Hypothalamus (tissue), 51 donors: ENCODE measurements at places on chromosomes 13 and 19.

- DNase-seq, result no peak
Observed at GRCh38 chr13:114115796-114116195, 16.6 kb downstream of the RASA3 start.

DNA sequence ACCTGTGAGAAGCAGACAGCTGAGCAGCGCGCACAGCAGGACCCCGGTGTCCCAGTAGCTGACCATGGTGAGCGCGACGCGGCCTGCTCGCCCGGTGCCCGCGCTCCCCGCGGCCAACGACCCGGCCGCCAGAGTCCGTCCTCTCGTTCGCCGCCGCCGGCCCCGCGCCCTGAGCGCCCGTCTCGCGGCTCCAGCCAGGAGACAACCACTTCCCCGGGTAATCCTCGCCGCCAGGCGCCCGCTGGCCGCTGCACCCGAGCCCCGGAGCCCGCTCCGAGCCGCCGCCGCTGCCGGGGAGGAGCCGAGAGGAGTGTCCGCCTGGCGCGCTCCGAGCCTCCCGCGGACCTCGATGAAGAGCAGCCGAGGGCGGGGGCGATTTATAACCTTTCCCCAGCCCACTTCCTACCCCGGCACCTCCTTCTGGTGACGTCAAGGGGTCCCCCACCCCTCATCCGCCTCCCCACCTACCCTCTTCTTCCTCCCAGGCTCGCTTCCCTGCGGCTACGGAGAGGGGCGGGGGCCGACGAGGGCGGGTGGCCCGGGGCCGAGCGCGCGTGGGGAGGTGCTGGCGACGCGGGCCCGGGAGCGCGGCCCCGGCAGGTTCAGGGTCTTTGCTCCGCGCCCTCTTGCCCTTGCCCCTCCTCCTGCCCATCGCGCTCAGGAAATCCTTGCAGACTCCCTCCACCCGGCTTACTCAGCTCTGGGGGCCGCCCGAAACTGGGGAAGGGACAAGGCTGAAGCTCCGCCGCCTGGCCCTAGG, at the start of gene FLT1:
TSS of gene FLT1 (minus strand) at position 351 of the 760 bp plus-strand sequence. CDS start at position 66, 285 bp downstream.
- DNase-seq, result no peak

DNA sequence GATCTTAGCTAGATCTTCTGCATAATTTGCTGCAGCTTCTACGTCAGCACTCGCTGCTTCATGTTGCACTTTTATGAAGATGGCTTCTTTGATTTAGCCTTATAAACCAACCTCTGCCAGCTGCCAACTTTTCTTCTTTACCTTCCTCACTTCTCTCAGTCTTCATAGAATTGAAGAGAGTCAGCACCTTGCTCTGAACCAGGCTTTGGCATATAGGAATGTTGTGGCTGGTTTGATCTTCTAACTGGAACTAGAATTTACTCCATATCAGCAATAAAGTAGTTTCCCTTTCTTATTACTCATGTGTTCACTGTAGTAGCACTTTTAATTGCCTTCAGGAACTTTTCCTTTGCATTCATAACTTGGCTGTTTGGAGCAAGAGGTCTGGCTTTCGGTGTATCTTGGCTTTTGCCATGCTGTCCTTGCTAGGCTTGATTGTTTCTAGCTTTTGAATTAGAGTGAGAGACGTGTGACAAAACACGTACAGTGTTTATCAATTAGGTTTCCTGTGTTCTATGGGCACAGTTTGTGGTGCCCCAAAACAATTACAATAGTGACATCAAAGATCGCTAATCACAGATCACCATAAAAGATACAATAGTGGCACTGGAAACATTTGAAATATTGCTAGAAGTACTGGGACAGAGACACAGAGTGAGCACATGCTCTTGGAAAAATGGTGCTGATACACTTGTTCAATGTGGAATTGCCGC, 50.7 kb downstream of the NDFIP2 start:
- DNase-seq, result no peak

DNA sequence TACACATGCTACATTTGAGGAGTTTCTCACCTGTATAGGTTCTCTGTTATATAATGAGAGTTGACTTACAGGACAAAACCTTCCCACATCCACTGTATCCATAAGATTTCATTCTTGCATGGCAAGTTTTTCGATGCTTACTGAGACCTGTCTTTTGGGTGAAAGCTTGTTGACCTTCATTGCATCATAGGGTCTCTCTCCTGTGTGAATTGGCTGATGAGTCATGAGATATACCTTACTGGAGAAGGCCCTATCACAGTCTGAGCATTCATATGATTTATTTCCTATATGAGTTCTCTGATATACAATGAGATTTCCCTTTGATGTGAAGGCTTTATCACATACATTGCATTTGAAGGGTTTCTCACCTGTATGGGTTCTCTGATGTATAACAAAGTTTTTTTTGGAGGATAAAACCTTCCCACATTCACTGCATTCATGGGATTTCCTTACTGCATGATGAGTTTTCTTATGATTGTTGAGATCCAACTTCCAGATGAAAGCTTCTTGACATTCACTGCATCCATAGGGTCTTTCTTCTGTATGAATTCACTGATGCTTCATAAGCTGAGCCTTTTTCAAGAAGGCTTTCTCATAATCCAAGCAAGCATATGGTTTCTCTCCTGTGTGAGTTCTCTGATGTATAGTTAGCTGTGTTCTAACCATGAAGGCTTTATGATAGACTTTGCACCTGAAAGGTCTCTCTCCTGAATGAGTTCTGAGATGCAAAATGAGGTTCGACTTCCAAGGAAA, 25.7 kb downstream of the ZNF577 start:
- DNase-seq, result no peak

- no peak for DNase-seq
Observed at GRCh38 chr19:3285647-3286176, 61.3 kb downstream of the CELF5 start.
